CD4-positive, alpha-beta T cell treated with Interleukin-2 at 100 ng/mL for 4 hours (primary cell): ENCODE measurements at places on chromosomes 1 and 21.

- no peak for DNase-seq
Observed at GRCh38 chr21:43763901-43764523, 12.1 kb downstream of the CSTB start.

- no peak for DNase-seq
Observed at GRCh38 chr1:69567652-69568420, at the start of gene LRRC7. Gene LRRC7 (plus strand): TSS chr1:69567922. CDS start chr1:69568640, 718 bp downstream.

DNA sequence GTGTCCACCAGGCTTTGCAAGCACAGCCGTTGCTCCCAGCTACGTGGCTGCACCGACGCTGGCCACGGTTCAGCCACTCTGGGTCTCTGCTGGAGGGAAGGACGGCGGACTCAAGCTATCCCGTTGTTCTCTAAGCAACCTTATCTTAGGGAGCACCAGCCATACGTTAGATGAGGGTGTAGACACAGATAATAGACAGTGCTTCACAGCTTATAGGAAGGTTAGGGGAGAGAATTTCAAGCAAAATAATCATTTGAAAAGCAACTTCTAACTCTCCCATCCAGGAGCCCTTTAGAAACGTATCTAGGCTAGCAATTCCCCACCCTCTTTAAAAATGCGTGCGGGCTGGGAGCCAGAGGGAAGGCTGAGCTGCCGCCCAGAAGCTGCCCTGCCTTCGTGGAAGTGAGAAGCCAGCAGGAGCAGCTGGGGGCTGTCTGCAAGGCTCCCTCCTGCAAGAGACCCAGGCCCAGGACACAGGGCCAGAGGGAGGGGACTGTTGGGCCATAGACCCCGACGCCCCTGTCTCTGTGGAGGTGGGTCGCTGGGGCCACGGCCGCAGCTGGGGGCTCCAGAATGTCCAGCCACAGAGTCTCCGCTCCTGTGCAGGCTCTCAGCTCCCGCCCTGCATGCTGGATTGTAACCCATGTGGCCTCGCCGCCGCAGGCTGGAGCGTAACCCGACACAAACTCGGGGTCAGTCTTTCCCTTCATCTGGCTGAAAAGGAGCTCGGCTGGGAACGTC lies 31.2 kb upstream of the COL6A2 start:
- DNase-seq = no peak

- no peak for DNase-seq
Observed at GRCh38 chr1:182589520-182589919, 464 bp upstream of the RNASEL start.

GRCh38 chr1:66351913-66352312 lies 182.0 kb upstream of the SGIP1 start:
- DNase-seq = peak; percentile 81

DNA sequence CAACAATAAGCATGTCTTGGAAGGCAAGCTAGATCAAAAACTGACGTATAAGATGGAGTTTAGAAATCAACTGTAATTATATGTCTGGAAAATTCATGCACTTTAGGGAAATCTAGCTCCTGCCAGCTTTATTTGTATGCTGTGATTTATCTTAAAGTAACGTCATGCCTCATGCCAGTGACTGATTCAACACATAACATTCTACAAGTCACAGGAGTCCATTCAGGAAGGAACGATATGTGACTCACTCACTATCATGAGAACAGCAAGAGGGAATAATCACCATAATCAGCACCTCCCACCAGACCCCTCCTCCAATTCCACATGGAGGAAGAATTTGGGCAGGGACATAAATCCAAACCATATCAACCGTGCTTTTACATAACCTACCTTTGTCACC lies 682.4 kb upstream of the ADAMTS5 start:
- no peak for DNase-seq

DNA sequence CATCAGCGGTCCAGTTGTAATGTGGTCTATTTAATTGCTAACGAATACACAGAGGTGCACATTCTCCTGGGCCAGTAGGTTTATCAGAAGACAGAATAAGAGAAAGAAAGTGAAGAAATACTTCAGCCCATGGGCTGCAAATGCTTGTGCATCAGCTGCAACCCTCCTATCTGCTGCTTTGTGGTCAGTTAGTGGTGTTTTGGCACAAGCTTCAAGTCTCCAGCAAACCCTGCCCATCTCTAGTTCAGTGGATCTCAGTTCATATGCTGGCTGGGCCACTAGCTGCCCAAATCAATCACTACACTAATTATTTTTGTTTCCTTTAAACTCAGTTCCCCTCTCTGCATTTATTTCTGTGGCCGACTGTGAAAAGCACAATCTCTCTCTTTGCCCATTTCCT lies 124.2 kb downstream of the KCNJ6 start:
- no peak for DNase-seq

DNA sequence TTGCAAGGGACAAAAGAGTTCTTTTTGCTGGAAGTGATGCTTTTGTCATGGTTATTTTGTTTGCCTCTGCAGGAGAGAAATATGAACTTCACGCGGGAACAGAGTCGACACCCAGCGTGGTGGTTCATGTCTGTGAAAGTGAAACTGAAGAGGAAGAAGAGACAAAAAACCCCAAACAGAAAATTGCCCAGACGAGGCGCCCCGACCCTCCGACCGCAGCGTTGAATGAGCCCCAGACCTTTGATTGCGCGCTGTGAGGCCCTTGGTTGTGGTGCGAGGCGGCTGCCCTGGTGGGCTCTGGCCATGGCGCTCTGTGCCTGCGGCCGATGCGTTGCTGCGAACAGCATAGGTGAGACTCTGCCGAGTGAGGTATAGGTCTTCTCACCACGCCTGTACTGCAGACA lies 20.9 kb upstream of the NCMAP start:
- DNase-seq = peak; percentile 74

DNA sequence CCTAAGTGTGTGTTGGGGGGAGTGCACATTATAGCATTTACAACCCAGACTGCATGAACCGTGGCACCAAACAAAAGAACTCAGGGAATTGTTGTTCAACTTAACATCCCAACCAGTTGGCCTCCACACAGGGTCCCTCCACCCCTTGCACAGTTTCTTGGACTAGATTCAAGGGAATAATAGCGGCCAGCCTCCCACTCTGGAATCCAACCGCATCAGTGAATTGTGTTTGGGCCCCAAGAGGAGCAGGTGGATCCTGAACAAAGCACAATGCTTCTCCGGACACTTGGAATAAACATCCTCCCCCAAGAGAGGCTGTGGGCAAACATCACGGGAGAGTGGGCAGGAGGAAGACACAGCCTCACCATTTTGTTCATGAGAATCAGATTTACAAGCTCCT lies 18.2 kb downstream of the CD34 start:
- DNase-seq = no peak

GRCh38 chr1:17409391-17409811 lies 30.1 kb downstream of the RCC2 start:
- DNase-seq = no peak
